ENCODE measurements at places on chromosomes 13 and 19. TPM values are rescaled to one million over a fixed set of nuclear protein-coding genes. Genes with fewer than 3 reads are reported as not detected.

Gene TMEM59L
- 3.9 TPM for total RNA-seq

Gene MEIS3
- 9.2 TPM for total RNA-seq

Gene PSMD8
- total RNA-seq = 133 TPM

Gene ZNF543
- total RNA-seq = 13.8 TPM

Gene UBL3
- total RNA-seq = 14.0 TPM

Gene ERICH4
- not detected for total RNA-seq

Gene RAB3A
- total RNA-seq = 1.5 TPM

GRCh38 chr13:95438297-95438696 is 114.2 kb upstream of the CLDN10 start:
- no peaks in the 10 kb centered on the region for H3K4me1 ChIP-seq
- H3K4me3 ChIP-seq = no peak overlapping the region
- no peak overlapping the region for H3K27ac ChIP-seq
- no peaks in the 10 kb centered on the region for H3K36me3 ChIP-seq
- no peaks in the 10 kb centered on the region for H3K27me3 ChIP-seq

- H3K27me3 ChIP-seq = no peaks in the 10 kb centered on the region
- no peak overlapping the region for H3K4me3 ChIP-seq
- no peak for DNase-seq
- H3K36me3 ChIP-seq = peaks cover 15% of the 10 kb centered on the region
- no peak overlapping the region for H3K27ac ChIP-seq
Measured at GRCh38 chr19:51572908-51573307, 1.8 kb downstream of the ZNF175 start.

- peak overlapping the region; percentile 35 for H3K4me3 ChIP-seq
- peaks cover 22% of the 10 kb centered on the region for H3K4me1 ChIP-seq
- no peak for DNase-seq
- H3K27ac ChIP-seq = no peak overlapping the region
- H3K36me3 ChIP-seq = no peaks in the 10 kb centered on the region
- peaks cover 74% of the 10 kb centered on the region for H3K27me3 ChIP-seq
Measured at GRCh38 chr13:78596399-78596735, 7.0 kb downstream of the POU4F1 start.

- no peaks in the 10 kb centered on the region for H3K36me3 ChIP-seq
- peaks cover 3% of the 10 kb centered on the region for H3K4me1 ChIP-seq
- peak overlapping the region; percentile 55 for H3K27ac ChIP-seq
- no peak overlapping the region for H3K4me3 ChIP-seq
- no peaks in the 10 kb centered on the region for H3K27me3 ChIP-seq
Measured at GRCh38 chr13:93561576-93562225, 335.1 kb downstream of the GPC6 start.

- no peaks in the 10 kb centered on the region for H3K4me1 ChIP-seq
- H3K27ac ChIP-seq = no peak overlapping the region
- no peaks in the 10 kb centered on the region for H3K36me3 ChIP-seq
Measured at GRCh38 chr19:14048443-14049153, 13.3 kb downstream of the PALM3 start.

DNA sequence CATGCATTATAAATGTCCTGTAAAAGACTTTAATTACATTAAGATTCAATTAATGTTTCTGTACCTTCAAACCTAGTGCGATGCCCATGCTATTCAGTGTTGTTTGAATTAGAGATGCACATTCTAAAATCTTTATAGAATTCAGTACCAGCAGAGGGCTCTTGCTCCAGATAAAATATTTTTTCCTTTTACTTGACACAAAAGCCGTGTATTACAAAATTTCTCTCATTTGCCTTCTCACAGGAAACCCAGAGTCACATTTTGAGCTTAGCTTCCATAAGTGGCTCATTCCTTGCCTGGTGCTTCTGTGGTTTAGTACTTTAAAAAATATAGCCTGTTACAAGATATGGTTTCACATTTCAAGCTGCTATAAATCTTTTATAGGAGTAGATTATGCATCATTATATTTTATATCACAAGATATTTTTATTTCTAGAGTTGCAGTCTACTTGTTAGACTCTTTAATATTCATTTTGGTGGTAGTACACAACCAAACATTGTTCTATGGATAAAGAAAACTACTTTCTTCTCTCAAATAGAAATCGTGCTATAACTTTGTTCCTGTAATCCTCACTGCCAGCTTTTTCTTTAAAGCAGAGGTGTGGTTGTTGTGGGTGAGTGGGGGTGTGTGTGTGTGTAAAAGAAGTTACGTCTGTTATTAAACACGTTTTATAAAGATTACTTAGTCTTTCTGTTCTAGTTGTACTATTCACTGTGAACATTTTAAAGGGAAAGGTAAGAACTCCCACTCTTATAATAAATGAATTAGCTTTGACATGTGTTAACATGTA is 101.4 kb downstream of the RNF17 start:
- no peak overlapping the region for H3K4me3 ChIP-seq
- peak; percentile 12 for DNase-seq

GRCh38 chr13:58960888-58961287 is 1202.8 kb downstream of the DIAPH3 start:
- H3K27ac ChIP-seq = no peak overlapping the region
- DNase-seq = peak; percentile 44
- H3K27me3 ChIP-seq = no peaks in the 10 kb centered on the region
- H3K4me1 ChIP-seq = no peaks in the 10 kb centered on the region
- no peak overlapping the region for H3K4me3 ChIP-seq
- H3K36me3 ChIP-seq = no peaks in the 10 kb centered on the region

DNA sequence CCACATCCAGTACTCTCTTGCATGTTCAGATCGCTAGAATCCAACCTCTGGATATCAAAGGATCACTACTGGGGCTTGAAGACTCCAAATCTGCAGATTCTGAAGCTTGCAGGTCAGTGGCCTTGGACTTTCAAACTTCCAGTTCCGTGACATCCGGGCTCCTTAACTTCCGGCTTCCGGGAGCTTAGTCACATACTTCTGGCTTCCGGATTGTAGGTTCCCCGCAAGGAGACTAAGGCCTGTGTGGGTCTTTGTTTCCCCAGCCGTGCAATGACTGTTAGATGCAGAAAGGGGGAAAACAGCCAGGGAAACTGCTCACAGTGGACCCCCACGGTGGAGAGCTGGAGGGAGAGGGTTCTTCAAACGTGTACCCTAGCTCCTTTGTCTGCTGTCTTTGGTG is 41.4 kb downstream of the ZNF333 start:
- H3K36me3 ChIP-seq = no peaks in the 10 kb centered on the region
- H3K4me1 ChIP-seq = no peaks in the 10 kb centered on the region
- no peaks in the 10 kb centered on the region for H3K27me3 ChIP-seq
- DNase-seq = no peak
